NCI-H2107 (cell line): ENCODE measurements at places on chromosomes 13 and 19.

DNA sequence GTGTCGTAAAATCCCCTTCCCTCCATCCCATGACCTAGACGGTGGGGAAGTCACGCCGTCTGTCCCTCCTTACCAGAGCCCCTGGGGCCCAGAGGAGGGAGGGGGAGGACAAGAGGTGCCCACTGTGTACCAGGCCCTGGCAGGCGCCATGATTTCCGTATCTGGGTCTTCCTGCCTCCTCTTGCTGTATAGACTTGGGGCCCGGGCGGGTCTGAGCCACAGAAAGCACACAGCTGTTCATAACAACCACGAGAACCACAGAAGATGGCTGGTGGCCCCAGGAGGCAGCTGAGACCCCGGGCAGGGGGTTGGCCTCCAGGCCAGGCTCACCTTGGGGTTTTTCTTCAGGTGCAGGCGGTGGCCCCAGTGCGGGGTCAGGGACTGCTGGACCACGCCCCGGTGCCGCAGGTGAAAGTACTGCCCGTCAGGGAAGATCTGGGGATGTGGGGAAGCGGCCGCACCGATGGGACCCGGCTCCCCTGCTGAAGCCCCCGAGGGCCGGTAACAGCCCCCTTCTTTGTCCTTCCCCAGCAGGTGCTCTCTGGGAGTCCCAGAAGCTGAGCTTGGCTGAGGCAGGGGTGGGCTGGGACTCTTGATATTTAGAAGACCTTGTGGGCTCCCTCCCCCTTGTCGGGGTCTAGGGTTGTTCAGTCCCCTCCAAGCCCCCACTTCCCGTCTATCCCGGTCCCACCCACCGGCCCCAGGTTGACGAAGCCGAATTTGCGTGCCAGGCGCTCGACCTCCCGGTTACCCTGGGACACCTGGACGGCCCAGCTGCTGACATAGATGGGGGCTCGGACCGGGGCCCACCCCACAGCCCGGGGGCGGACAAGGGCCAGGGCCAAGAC, 463 bp downstream of the PCSK4 start:
- DNase-seq = no peak

DNA sequence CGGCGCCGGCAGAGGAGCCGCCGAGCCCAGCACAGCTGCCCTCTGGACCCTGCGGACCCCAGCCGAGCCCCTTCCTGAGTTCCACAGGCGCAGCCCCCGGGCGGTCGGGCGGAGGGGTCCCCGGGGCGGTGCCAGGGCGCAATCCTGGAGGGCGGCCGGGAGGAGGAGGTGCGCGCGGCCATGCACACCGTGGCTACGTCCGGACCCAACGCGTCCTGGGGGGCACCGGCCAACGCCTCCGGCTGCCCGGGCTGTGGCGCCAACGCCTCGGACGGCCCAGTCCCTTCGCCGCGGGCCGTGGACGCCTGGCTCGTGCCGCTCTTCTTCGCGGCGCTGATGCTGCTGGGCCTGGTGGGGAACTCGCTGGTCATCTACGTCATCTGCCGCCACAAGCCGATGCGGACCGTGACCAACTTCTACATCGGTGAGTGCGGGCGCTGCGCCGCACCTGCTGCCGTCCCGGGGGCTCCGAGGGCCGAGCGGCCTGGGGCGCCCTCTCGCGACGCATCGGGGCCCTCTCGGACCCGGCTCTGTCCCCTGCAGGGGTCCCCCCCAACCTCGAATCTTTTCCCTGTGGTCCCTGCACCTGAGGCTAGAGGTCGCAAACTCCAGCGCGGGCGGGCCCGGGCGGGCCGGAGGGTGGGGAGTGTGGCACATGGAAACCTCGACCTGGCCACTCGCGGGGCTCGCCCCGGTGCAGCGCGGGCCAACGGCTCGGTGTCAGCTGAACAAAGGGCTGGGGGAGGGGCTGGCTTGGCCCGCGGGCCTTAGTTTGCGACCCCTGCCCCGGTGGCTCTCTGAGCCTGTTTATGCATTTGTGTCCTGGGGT, at the start of gene KISS1R:
Gene KISS1R (plus strand): TSS at position 11 of the 829 bp plus-strand sequence. CDS start 170 bp downstream, at position 181.
- DNase-seq = no peak

DNA sequence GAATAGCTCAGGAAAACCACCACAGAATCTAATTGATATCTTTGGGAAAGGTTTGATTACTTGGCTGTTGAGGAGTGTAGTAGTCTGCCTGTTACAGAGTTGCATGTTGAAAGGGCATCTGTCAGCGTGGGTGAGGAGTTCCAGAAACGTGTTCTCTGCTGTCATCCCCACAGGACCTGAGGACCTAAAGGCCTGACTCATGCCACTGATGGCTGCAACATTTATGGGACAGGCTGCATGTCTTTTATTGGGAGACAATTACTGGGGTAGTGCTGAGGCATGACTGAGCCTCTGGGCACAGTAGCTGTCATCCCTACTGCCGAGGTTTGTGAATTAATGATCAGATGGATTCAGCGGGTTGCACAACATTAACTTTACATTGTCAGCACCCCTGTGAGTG, 525.9 kb downstream of the GPC6 start:
- DNase-seq = no peak

GRCh38 chr13:44299152-44299943, 74.3 kb upstream of the SERP2 start:
- DNase-seq = no peak

DNA sequence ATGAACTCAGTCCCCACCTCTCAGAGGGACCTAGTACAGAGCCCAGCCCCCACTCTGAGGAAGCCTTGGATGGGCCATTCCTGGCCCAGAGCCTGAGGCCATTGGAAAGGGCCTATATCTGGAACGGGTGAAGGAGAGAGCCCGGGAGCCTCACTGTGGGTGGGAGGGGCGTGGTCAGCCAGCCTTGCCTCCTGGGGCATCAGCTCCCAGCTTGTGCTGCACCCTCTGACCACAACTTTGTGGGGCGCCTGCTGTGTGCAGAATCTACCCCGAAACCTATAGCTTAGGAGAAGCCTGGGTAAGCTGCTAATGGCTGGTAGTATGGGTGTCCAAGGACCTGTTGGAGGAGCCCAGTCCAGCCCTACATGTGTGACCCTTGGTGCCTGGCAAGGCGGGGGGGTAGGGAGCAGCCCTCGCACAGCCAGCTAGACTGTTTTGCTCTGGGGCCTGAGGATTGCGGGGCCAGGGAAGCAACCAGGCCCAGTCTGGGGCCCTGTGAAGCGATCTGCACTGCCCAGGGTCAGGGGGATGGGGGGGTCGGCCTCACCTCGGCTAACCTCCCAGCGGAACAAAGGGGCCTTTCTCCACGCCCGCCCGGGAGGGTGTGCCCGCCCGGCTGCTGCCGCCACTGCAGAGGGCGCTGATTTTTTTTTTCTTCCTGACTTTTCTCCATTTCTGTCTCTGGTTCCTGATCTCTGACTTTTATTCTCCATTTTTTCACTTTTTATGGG, 42.3 kb downstream of the LYL1 start:
- no peak for DNase-seq
